K562 (cell line): ENCODE measurements at places on chromosomes 2 and 18. TPM values are rescaled to one million over a fixed set of nuclear protein-coding genes. Genes with fewer than 3 reads are reported as not detected.
A peak's percentile ranks its signal among the peaks of the same experiment; 100 is the strongest.

The CCDC74A gene
- total RNA-seq, result 12.5 and 13.1 TPM in 2 replicates

- H3K27ac ChIP-seq, result no peak overlapping the region
- H3K4me3 ChIP-seq, result no peak overlapping the region
- no peaks in the 10 kb centered on the region; the same call in 1 of the 2 replicates for H3K4me1 ChIP-seq
- H3K36me3 ChIP-seq, result no peaks in the 10 kb centered on the region
Observed at GRCh38 chr2:8022908-8023640, 658.8 kb upstream of the ID2 start.

DNA sequence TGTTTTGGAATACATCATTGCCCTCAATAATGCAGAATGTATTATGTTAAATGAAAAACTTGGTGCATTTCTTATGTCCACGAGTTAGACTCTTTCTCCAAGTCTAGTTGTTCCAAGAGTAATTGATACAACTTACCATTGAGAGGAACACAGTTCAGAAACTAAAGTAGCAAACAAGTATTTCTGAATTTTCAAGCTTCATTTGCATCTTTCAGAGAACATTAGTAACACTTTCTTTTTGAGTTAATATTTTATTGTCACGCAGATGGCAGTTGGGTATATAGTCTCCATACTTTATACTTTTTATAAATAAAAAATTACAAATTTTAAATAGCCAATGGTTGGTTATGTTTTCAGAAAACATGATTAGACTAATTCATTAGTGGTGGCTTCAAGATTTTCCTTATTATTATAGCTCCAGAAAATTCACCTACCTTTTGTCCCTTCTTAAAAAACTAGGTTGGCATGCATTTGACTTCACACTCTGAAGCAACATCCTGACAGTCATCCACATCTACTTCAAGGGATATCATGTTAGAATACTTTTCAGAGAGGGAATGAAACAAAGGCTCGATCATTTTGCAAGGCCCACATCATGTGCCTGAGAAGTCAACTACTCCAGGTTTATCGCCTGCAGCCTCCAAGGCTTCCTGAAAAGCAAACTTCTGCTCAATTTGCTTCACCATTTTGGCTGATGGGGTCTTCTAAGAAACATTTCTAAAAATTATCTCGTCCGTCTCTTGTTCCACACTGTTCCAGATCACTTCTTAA, 29.9 kb downstream of the LYPD6B start:
- H3K4me1 ChIP-seq, result no peaks in the 10 kb centered on the region
- no peaks in the 10 kb centered on the region for H3K27me3 ChIP-seq
- no peak overlapping the region for H3K27ac ChIP-seq
- no peak for DNase-seq

GRCh38 chr2:207930747-207931146, 94.6 kb downstream of the PLEKHM3 start:
- H3K27me3 ChIP-seq, result no peaks in the 10 kb centered on the region
- DNase-seq, result no peak
- H3K36me3 ChIP-seq, result no peaks in the 10 kb centered on the region
- H3K27ac ChIP-seq, result no peak overlapping the region
- no peak overlapping the region for H3K4me3 ChIP-seq
- H3K4me1 ChIP-seq, result peaks cover 3% of the 10 kb centered on the region; the same call in 2 of the 3 replicates

The ASB3 gene
- 17.0 and 18.9 TPM in 2 replicates for total RNA-seq

DNA sequence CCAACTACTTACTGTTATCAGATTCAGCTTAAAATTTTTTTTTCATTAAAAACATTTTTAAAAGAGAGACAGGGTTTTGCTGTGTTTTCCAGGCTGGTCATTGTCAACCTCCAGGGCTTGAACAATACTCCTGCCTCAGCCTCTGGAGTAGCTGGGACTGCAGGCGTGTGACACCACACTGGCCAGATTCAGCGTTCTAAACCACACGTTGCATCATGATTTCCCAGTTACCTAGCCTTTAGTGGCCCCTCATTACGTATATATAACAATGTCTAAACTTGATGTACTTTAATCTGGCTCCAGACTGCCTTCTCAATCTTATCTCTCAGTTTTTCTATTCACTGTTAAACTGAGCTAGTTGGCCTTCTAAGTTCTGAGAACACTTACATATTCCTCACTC, 89.6 kb downstream of the COMMD1 start:
- H3K27ac ChIP-seq, result no peak overlapping the region
- H3K27me3 ChIP-seq, result no peaks in the 10 kb centered on the region
- no peaks in the 10 kb centered on the region for H3K36me3 ChIP-seq
- no peak for DNase-seq
- H3K4me3 ChIP-seq, result no peak overlapping the region

DNA sequence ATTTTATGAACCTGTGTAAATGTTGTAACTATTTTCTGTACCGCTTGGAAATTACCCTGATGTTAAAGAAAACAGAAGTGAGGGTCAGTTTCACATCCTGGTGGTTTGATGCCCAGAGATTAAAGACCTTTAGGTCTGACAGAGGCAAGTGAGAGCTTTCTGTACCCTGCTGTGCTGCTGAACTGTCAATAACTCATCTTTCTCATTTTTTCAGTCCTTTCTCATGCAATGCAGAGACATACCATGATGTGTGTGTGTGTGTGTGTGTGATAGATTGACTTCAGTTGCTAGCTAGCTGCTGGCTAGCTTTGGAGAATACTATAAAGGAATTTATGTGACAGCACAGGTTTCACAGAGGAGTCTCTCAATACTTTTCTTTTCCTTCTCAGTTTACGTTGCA, 2025.6 kb upstream of the LRRTM1 start:
- H3K27ac ChIP-seq, result no peak overlapping the region
- no peak overlapping the region for H3K4me3 ChIP-seq
- DNase-seq, result no peak
- no peaks in the 10 kb centered on the region for H3K27me3 ChIP-seq
- H3K36me3 ChIP-seq, result no peaks in the 10 kb centered on the region
- no peaks in the 10 kb centered on the region for H3K4me1 ChIP-seq

DNA sequence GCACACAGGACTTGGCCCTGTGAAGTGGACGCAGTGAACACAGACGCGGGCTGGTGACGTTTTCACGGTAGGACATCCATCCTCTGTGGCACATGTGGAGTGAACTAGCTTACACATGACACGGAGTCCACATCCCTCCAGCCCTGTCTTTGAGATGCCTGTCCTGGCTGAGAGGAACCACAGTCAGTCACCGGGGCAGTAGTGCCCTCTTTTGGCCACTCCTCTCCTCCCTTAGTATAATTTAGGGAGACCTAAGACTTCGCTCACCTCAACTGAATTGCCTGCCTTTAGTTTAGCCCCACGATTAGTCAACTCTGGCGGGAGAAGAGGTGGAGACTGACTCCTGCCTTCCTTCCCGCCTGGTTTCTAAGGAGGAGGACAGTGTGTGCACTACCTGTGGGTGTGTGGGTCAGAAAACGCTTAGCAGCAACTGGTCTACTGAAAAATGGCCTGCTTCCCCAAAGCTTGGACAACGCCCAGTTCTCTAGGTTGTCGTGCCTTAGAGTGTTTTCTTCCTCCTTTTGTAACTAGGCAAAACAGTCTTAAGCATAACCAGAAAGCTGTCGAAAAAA, 70.6 kb downstream of the MBP start:
- H3K27me3 ChIP-seq, result peaks cover 13% of the 10 kb centered on the region
- no peak for DNase-seq
- no peak overlapping the region for H3K27ac ChIP-seq
- no peaks in the 10 kb centered on the region for H3K36me3 ChIP-seq

- H3K4me1 ChIP-seq, result no peaks in the 10 kb centered on the region
- peaks cover 34% of the 10 kb centered on the region; the same call in 2 of the 3 replicates for H3K36me3 ChIP-seq
Observed at GRCh38 chr2:227340106-227340505, 15.1 kb downstream of the MFF start.

DNA sequence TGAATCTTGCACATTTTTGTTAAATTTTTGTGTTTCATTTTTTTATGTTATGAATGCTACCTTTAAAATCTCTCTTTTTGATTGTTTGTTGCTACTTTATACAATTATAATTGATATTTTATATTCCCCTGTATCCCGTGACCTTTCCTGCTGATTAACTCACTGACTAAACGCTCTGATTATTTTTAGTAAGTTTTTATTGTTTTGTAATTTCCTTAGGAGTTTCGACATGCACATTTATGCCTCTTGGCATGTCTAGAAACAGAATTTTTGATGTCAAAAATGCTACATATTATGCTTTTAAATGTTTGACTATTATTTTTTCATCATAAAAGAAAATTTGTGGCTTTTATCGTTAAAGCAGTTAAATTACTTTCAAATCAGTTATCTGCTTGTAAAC, 1131.6 kb upstream of the TMEFF2 start:
- no peaks in the 10 kb centered on the region for H3K36me3 ChIP-seq
- no peak overlapping the region for H3K27ac ChIP-seq
- DNase-seq, result no peak

DNA sequence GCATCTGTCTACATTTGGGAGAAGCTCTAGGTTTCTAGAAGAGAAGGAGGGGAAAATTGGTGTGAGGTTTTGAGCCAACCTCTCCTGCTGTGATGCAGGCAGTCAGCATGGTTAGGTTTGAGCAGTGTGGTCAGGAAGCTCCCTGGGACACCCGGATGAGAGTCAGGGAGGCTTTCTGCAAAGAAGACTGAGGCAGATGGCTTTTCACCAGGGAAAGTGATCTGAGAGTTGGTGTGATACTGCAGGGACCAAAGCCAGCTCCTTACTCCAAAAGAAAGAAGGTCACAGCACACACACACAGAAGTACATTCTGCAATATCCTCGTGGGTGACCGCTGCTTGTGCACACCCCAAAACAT, 75.8 kb upstream of the BCL11A start:
- no peaks in the 10 kb centered on the region; the same call in 2 of the 3 replicates for H3K27me3 ChIP-seq
- H3K4me1 ChIP-seq, result no peaks in the 10 kb centered on the region
- no peaks in the 10 kb centered on the region for H3K36me3 ChIP-seq
- no peak for DNase-seq

The ARHGAP15 gene
- 4.2 and 5.1 TPM in 2 replicates for total RNA-seq

GRCh38 chr18:34023471-34023870, 201.2 kb downstream of the NOL4 start:
- H3K27ac ChIP-seq, result no peak overlapping the region
- DNase-seq, result no peak
- no peaks in the 10 kb centered on the region for H3K4me1 ChIP-seq
- H3K4me3 ChIP-seq, result no peak overlapping the region
- no peaks in the 10 kb centered on the region for H3K36me3 ChIP-seq

DNA sequence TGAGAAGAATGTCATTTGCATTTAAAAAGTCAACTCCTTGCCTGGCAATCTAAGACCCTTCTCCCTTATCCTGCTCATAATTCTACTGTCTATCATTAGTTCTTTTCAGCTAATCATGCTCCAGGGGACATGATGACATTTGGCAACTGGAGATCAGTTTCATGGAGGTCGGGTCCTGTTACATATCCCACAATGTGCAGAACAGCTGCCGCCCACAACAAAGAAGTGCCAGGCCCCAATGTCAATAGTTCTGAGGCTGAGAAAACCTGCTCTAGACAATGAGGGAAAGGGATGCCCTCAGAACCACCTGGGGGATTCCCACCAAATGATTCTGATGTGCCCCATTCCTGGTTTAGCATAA, 53.4 kb upstream of the IL1RL1 start:
- no peaks in the 10 kb centered on the region for H3K36me3 ChIP-seq
- H3K27me3 ChIP-seq, result no peaks in the 10 kb centered on the region
- no peak overlapping the region for H3K27ac ChIP-seq
- no peaks in the 10 kb centered on the region for H3K4me1 ChIP-seq

The GKN2 gene
- total RNA-seq, result not detected in 2 replicates

DNA sequence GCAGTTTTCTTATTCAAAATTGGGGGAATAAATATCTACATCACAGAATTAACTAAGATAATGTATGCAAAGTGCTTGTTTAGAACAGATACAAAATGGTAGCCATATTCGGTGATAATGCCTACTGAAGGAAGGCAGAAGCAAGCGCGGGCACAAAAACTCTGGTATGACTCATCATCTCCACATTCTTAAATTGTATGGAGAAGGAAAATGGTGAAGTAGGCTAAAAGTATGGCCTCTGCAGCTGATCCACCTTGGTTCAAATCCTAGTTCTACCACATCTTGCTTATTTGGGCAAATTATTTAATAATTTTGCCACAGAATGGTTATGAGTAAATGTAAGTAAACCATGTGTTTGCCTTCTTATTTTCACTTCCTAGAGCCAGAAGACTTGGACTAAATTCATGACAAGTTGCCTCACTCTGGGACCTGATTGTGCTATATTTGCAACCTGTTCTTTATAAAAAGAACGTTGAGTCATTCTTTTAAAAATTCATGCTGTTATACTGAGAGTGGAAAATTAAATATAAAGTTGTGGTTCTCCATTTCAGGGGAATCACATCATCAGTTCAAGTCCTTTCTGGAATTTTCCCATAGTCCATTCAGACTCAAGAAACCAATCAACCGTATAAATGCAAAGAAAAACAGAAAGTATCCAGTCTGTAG, 9.0 kb upstream of the CDK15 start:
- DNase-seq, result no peak
- no peaks in the 10 kb centered on the region for H3K36me3 ChIP-seq
- H3K27me3 ChIP-seq, result no peaks in the 10 kb centered on the region
- H3K4me1 ChIP-seq, result no peaks in the 10 kb centered on the region

DNA sequence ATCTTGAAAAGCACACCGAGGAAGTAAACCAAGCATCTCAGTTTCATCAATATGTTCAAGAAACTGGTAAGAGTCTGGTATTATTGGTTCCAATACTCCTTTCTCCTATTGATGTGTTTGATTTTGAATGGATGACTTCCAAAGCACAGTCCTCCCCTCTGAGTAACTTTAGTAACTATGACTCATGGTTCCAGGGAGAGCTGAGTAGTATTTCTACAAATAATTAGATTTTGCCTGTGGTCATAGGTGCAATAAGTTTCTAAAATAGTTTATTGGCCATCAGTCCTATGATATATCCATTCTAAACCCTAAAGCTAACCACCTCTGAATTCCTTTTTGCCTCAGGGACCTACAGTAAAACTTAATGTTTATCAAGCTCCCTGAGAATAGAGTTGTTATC, 352.4 kb downstream of the XIRP2 start:
- no peak overlapping the region for H3K4me3 ChIP-seq
- H3K36me3 ChIP-seq, result no peaks in the 10 kb centered on the region
- H3K4me1 ChIP-seq, result no peaks in the 10 kb centered on the region
- DNase-seq, result no peak
- no peak overlapping the region for H3K27ac ChIP-seq
- H3K27me3 ChIP-seq, result no peaks in the 10 kb centered on the region

The HOXD1 gene
- not detected in 2 replicates for total RNA-seq

- DNase-seq, result peak; percentile 68
- no peaks in the 10 kb centered on the region for H3K27me3 ChIP-seq
- no peaks in the 10 kb centered on the region for H3K36me3 ChIP-seq
- no peak overlapping the region for H3K4me3 ChIP-seq
- no peak overlapping the region for H3K27ac ChIP-seq
Observed at GRCh38 chr2:18387441-18388206, 172.8 kb downstream of the RDH14 start.

- H3K27ac ChIP-seq, result no peak overlapping the region
- DNase-seq, result peak; percentile 14
- no peaks in the 10 kb centered on the region for H3K27me3 ChIP-seq
- H3K4me3 ChIP-seq, result no peak overlapping the region
Observed at GRCh38 chr2:152167065-152167464, 8.5 kb downstream of the STAM2 start.
